SW 1271 (cell line): ENCODE measurements at places on chromosomes 7 and 10.

DNA sequence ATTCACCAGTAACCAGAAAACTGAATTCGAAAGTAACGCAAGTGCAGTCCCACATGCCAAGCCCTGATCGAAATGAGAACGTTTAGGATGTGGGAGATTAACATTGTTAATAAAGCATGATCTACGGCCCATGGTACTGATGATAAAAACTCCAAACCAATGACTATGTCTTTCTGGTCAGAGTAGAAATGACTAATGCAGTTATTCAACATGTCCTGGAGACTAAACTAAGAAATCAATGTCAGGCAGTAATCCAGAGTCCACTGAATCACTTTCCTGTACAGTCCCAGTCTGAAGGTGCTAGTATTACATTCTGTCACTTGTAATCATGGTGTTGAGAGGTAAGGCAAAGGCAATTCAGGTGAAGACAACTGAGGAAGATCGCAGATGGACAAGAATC is 14.4 kb downstream of the NPSR1 start:
- DNase-seq = no peak

DNA sequence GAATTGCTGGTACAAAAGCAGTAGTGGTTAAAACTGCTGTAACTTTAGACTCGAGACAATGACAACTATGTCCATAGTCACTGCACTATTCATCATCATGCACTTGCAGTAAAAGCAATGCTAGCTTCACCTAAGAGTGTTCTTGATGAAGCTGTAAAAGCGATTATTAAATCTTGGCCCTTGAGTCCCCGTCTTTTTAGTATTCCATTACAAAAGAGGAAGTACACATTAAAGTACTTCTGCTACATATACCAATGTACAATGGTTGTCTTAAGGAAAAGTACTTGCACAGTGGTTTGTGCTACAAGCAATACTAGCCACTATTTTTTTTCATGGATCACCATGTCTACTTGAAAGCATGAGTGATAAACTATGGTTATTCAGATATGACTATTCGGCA is 78.3 kb downstream of the ATAD1 start:
- DNase-seq = no peak

DNA sequence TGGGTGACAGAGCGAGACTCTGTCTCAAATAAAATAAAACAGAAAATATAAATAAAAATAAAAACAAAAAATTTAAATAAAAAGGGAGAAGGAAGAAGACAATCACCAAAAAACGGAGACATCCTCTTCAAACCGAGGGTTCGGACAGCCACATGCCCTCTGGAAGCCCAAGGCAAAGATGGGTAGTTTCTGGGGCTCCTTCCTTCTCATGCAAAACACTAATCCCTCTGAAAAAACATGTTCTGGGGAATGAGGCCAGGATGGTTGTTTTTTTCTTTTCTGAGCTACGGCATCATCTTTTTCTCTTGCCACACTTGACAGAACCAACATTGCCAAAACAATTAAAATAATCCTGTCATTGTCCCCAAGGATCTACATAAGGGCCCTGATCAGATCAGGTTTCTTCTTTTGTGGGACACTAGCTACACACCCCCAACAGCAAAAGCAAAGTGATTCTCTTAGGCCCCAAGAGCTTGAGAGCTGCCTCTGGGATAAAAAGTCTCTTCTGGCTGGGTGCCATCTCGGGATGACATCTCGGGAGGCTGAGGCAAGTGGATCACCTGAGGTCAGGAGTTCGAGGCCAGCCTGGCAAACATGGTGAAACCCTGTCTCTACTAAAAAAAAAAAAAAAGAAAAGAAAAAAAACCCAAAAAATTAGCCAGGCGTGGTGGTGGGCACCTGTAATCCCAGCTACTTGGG is 14.2 kb upstream of the POR start:
- DNase-seq = no peak

GRCh38 chr10:3527869-3528268 is 257.1 kb downstream of the KLF6 start:
- DNase-seq = no peak

DNA sequence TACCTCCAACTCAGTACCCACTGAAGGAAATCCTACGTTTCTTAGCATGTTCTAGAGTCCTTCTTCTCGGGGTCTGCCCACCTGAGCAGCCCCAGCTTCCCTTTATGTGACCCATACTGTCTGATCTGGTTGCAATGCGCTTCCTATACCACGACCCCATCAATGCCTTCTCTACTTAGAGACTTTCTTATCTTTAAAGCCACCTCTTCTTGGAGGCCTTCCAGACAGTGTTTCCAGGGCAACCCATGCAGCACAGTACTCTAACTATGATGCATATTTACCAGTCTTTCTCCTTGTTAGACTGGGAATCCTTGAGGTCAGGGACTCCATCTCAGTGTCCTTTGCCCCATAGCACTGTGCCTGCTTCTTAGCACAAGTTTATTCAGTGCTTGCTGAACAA is 54.5 kb upstream of the SLF2 start:
- DNase-seq = no peak

DNA sequence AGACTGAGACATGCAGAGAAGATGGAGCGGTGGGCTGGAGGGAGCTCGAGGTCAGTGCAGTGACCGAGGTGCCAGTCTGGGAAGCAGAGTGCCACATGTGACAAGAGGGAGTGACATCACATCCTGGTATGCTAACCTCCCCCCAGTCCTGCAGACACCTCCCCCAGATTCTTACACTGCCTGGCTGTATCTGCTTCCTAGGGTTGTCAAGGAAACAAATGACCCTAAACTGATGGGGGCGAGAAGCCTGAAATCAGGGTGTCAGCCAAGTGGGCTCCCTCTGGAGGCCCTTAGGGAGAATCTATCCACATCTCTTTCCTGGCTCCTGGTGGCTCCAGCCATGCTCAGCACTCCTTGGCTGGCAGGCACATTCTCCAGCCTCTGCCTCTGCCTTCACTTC is 316.1 kb upstream of the ZMIZ1 start:
- no peak for DNase-seq

DNA sequence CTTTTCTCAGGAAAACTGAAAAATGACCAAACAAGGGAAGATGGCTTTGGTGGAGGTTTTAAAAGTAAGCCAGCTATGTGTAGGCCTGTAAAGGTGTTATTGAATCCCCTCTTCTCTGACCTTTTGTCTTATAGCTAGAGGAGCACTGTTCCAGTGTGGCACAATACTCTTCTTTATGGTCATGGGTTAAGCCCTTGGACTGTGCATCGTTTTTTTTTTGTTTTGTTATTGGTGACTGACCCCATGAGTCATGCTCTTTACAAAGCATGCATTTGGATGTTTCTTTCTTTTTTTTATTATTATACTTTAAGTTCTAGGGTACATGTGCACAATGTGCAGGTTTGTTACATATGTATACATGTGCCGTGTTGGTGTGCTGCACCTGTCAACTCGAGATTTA is 19.6 kb upstream of the FAM25A start:
- no peak for DNase-seq

- no peak for DNase-seq
Observed at GRCh38 chr10:92066386-92066785, 142.8 kb downstream of the BTAF1 start.

DNA sequence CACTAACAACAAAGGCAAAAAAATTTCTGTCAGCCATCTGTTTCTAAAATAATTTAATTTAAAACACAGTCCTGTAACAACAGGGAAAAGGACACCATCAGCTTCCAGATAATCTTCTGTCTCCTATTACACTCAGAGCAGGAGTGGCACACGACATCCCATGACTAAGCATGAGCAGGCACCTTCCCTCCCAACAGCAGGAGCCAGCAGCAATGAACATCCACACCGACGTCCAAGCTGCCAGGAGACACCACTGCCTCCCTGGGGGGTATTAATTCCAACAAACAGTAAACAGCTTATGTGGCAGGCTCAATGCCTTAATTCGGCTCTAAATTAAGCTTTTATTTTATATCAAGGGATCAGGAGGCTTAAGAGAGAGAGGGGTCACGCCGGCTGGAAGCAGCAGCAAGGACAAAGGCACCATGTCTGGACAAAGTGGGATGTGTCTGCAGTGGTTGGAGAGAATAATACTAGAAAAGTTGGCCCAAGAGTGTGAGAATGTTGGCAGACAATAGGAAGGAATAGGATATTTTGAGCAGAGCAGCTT is 45.7 kb downstream of the KIAA1549 start:
- peak; percentile 25 for DNase-seq

DNA sequence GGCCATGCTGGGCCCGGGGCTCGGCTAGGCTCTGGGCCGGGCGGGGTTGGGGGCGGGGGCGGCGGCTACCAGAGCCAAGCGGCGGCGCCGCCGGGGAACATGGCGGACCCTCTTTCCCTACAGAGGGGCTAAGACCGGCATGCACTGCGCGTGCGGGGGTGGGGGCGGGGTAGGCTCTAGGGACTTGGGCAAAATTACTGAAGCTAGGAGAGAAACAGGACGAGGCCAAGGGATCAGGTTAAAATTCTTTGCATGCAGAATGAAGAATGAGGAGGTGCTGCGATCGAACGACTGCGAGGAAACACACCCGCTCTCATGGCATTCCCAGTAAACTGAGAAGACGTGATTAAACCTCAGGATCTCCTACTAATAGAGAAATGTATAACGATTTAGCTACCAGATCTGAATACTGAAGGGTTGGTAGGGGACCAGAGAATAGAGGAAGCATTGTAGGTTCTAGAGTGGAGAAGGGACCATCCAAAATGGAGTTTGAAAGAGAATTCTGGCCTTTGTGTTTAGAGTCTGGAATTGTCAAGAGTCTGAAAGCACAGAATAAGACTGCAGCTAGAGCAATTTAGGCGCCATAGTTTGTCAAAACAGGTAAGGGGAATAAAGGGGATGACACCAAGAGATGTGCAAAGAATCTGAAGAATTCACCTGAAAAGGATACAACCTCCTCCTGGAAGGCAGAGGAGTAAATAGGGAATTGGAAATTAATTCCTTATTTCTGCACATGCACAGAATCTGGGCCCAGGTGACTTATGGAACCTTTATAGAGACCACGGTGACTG is at the start of gene PPP3CB:
PPP3CB (minus strand) TSS at position 141 of the 791 bp plus-strand sequence; CDS start at position 6, 135 bp downstream.
- peak; percentile 91 for DNase-seq

DNA sequence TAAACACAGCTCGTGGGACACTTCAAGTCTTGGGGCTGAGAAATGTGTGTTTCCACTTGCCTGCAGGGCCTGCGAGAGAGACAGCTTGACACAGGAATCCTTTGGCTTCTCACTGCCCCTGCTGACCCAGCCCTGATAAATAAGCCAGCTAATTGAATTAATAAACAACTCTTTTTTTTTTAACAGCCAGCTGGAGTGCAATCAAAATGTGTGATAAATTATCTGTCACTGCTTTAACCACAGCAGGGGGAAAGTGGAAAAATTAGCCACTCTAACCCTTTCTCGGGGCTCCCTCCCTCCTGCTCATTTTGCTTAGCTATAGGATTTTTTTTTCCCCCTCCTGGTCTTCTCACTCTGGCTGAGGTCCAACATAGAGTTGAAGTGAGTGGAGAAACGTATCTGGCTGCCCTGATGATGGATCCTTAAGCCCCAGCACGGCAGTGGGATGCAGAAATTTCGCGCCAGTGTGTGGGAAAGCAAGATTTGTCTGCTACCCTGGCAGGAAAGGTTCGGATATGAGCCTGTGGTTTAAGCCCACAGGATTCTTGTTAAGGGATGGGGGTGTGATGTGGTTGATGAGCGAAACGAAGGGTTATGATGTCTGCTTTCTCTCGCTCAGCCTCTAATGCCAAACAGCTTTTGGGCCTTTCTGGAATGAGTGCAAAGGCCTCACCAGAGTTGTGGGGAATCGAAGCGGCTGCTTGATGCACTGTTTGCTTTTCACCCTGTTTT is 173.8 kb downstream of the TRIL start:
- DNase-seq = no peak

DNA sequence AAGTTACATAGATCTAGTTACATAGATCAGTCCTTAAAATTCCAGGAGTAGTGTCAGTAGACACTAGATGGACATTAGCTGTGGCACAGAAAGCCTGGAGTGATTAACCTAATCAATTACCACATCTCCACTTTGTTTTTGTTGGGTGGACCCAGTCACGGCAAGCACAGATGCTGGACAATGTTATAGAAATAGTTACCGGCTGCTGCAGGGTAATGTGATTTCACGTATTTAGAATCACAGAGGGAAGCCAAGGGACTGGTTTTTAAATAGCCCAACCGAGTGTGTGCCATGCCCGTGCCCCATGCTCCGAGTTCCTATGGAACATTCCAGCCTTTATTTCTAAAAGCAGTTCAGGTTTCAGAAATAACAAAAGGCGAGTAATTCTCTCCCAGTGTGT is 2.8 kb downstream of the LGI1 start:
- DNase-seq = no peak

DNA sequence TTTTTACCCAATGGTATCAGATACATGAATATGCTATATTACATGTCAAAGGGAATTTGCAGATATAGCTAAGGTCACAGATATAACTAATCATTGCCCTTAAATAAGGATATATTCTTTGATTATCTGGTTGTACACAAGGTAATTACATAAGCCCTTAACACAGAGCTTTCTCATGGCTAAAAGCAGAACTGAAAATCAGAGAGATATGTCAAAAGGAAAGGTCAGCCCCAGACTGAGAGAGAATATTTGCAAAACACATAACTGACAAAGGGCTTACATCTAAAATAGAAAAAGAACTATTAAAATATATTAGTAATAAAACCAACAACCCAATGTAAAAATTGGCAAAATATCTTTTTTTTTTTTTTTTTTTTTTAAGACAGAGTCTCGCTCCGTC is 1029.5 kb upstream of the LRRN3 start:
- DNase-seq = no peak

DNA sequence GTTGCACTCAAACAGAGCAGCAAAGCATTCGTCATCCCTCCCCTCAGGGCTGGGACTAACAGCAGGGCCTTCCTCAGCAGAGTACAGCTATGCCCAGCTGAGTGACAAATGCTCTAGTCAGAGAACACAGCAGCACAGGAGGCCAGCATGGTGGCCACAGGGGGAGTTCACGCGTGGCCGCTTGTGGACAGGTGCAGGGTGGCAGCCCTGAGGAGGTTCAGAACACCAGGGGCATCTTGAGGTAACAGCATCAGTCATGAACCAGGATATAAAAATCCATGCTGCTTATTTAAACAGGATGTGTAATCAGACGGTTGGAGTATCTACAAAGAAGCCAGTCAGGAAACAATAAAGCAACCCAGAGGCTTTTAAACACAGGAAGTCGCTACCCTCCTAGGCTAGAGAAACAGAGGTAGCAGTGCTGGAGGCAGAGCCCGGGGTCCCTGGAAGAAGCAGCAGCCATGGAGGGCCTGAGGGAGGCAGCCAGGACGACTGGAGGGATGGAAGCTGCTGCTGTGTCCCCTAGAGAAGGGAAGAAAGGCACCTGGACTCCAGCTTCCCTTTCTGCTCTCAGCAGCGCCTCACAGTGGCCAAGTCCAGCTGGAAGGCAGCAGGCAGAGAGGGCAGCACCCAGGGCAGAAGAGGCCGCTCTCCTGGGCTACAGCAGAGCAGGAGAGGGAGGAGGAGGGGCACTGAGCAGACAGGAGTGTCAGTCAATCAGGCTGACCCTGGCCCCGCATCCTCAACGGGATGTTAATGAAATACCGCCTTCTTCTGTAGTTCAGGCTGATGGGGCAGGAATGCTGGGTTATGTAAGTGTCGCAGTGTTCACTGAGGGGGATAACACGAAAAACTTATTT is 70.8 kb upstream of the UCN3 start:
- DNase-seq = no peak

DNA sequence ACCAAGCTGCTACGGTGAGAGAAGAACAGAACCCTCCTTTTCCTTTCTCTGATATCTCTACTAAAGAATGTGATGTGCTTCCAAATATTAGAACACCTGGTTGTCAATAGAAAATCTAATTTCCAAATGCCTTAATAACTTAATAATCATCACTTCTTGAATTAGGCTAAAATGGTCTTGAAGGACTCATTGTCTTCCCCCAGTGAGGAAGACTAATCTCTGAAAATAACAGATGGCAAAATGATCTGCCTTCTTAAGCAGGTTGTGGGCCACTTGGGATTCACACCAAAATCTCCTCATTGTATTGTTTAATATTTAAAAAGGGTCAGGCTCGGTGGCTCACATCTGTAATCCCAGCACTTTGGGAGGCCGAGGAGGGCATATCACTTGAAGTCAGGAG is 805.9 kb upstream of the AUTS2 start:
- no peak for DNase-seq
